D721Med (cell line): ENCODE measurements at places on chromosomes 12 and 14.

DNA sequence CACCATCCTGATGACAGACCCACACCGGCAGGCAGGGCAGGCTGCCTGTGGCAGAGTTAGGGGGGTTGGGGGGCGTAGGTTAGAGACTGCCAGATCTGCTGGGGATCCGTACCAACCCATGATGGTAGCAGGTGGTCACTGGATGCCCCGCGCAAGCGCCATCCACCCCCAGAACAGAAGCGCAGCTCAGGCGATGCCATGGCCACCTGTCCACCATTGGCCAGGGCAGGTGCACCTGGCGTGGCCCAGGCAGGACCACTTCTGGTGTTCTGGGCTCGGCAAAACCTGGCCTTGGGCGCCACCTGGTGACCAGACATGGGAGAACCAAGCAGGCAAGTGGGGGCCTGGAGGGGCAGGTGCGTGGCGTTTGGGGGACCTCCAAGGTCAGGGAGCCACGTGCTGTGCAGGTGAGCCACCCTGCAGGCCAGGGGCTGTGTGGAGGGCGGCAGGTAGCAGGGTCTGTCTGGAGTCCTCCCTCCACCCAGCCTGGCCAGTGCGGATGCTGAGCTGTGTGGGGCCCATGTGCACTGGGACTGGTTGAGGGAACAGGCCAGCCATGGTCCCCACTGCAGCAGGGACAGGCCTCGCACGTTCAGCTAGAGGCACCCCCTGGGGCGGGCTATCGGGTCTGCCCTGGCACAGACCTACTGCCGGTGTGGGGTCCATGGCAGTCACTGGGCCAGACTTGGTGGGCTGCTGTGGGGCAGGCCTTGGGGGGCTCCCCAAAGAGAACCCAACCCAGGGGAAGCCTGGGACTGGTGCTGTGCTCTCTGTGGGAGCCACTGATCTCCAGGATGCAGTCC is 15.6 kb downstream of the BAG5 start:
- DNase-seq, result peak; percentile 97

DNA sequence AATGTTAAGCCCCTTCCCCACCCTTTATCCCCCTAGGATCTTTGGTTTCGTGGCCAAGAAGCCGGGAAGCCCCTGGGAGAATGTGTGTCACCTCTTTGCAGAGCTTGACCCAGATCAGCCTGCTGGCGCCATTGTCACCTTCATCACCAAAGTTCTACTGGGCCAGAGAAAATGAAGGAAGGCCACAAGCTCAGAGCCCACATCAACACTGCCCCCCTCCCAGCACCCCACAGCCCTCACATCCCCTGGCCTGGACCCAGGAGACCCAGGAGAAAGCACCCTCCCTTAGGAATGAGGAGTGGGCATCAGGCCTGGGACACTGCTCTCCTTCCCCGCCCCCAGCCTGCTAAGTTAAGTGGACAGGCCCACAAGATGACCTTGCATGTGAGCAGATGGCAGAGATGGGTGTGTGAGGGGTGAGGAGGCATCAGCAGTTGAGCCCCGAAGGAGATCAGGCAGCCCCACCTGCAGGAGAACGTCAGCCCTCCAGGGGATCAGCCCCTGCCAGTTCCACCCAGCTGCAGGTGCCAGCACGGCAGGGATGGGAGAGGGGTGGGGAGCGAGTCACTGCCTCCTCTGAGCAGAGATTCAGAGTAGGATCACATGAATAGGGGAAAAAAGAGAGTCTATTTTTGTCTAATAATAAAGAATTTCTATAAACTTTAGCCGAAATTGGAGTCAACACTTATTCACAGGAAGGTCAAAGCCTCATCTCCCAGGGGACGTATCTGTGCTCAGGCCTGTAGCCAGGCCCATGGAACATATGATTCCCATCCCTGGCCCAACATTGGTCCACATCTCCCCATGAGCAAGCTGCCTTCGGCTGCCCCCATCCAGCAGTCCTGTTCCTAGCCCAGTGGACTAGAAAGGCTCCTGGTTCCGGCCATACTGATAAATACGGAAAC is 14.1 kb downstream of the TNS2 start:
- DNase-seq, result no peak

DNA sequence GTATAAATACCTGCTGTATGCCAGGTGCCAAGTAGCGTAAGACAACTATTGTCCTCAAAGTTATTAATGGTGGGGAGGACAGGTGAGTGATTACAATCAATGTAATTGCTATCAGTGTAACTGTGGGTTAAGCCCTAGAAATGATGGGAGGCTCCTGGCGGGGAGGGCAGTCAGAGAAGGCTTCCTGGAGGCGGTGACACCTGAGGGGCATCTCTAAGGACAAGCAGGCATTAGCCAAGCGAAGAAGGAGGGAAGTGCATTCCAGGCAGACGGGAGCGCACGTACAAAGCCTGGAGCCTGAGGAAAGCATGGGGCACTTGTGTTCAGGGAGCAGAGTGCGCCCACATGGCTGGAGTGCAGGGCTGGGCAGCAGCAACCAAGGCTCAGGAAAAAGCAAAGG is 182.9 kb upstream of the PRMT8 start:
- no peak for DNase-seq

DNA sequence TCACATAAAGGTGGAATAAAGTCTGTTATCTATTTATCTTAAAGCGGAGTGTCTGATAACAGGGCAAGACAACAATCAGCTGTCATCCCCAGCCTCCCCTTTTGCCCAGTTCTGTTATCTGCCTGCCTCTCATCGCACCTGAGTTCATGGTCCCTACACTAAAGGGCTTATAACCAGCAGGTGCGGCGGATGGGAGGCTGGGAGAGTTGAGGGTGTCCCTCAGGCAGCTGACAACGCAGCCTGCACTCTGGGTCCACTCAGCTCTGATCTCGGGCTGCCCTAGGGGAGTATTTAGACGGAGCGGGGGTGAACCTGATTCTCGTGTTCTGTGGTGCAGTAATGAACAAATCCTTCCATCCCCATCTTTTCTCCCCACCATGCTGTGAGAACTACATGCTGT is 34.0 kb upstream of the JDP2 start:
- DNase-seq, result no peak

- no peak for DNase-seq
These were observed 46.1 kb upstream of the OTOGL start for GRCh38 chr12:80053051-80053790.

DNA sequence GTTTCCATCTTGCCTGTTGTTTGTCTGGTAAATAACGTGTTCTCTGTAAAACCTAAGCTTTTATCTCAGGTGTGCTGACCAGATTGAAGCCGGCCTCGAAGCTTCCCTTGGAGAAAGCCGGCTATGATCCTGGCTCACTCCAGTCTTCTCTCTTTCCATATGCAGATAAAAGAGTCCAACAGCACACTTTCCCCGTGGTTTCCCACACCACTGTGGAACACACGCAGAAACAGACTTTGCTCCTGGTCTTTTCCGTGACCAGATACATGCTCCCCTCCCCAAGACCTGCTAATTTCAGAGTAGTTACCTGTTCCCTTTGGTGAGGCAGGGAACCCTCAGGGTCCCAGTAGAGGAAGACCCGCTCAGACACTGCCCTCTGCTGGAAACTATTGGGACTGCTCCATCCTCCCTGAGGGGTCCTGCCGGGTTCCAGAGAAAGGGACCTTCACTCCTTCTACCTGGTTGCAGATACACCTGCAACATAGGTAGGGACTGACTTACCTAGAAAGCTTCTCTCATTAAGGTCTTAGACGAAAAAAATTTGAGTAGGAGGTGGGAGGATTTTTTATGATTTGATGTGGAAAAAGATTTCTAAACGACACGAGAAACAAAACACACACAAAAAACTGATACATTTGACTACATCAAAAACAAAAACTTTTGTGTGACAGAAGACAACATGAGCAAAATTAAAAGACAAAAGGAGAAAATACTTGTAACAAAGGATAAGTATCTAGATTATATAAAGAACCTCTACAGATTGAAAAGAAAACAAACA is 415.4 kb upstream of the CCDC196 start:
- DNase-seq, result peak; percentile 35

GRCh38 chr14:67371247-67372148 is 11.4 kb downstream of the EIF2S1 start:
- no peak for DNase-seq

DNA sequence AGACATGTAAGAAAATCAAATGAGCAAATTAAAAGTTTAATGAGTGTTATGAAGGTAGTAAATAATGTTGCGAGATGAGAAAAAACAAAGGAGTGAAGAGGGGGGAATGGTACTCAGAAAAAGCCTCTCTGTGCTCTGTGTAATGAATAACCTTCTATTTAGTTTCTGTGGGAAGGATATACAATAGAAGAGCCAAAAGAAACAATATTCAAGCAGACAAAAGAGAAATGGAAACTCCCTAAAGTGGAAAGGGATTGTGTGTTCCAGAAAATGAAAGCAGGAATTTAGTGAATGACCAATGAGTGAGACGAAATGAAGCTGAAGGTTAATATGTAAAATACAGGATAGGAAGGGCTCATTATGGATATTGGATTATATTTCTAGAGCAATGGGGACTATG is 18.5 kb downstream of the OR4K1 start:
- no peak for DNase-seq

GRCh38 chr12:462936-463705 is 3.4 kb downstream of the B4GALNT3 start:
- no peak for DNase-seq

DNA sequence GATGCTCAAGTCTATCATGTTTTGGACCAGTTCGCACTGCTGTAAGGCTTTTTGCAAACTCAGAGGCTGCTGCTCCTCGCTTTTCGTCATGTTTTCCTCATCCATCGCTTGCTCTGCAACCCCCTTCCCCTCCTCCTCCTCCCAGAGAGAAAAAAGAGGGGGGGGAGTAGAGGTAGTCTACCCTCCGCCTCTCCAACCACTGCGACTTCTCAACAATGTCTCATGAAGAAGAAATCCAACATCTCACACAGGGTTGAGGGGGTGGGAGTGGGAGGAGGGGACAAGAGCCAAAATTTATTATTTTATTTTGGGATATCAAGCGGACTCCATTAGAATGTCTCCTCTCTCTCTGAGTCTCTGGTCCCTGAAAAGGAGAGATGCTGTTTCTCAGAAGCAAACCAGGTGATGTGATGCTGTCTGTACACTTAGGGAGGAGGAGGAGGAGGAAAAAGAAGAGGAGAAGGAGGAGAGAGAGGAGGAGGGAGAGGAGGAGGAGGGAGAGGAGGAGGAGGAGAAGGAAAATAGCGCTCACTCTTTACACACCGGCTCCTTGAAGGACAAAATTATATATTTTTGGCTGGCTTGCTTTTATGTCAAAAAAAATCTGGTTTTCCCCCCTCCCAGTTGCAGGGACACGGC is 520 bp downstream of the KSR2 start:
- no peak for DNase-seq

- no peak for DNase-seq
These were observed 55.4 kb downstream of the SCARB1 start for GRCh38 chr12:124808272-124808671.

DNA sequence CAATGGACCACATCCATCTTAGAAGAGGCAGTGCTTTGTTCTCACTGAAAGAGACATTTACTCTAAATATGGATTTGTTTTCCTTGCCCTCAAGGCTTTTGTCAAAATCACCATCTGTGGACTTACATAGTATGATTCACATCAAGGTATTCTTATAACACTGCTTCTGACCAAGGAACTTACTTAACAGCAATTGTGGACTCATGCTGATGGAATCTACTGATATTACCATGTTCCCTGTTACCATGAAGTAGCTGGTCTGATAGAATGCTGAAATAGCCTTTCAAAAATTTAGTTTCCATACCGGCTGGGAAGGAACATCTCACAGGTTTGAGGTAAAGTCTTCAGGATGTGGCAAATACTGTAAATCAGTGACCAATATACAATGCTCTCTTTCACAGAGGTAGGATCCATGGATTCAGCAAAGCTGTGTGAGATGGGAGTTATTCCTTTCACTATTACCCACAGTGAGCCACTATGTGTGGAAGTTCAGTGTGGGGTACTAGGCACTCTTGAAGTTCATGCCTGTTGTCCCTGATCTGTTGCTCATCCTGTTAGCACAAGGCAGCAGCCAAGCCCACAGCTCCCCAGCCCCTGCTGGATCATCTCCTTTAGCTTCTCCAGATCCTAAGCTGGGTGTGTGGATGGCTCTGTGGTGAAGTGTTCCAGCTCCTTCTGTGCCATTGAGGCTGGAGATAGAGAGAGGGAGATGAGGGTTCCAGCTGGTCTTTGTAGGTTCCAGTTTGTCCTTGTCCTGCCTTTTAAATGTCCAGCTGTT is 126.4 kb downstream of the ATP23 start:
- no peak for DNase-seq

DNA sequence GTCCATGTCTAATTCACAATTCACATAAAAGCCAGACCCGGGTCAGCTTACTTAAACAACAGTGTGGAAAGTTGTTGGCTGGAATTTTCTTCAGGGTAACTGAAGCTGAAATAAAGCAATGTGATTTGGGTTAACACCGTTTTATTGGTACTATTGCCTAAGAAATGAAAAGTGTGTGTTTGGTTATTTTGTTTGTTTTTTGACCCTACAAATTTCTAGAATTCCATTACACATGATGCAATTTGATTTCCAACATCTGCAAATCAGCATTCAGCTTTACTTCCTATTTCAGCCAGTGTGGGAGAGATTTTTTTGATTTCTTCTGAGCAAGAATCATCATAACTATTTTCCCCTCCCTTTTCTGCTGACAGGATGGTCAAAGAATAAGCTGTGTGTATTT is 45.7 kb upstream of the CLMN start:
- no peak for DNase-seq

DNA sequence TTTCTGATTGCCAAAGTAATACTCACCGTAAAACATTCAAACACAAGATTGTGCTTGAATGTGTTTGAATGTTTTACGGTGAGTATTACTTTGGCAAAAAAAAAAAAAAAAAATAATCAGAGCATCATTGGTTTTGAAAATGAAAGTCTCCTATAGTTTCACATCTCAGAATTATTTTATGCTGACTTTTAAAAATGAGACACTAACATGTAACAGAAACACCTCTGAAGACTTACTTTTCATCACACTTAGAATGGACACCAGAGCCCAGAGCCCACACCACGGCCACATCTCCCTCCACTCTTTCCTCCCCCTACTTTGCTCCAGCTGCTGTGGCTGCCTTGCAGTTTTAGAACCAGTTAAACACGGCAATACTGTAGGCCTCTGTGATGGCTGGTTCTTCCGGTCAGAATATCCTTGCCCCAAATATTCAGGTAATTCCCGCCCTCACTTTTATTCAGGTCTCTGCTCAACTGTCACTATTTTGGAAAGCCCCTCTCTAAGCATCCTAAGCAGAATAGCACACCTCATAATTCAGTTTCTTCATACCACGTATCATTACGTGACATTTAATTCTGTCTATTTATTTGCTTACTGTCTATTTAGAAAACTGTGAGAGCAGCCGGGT is 138.9 kb upstream of the MAX start:
- DNase-seq, result no peak

- no peak for DNase-seq
These were observed 59.7 kb downstream of the CLIP1 start for GRCh38 chr12:122362755-122363154.

- no peak for DNase-seq
These were observed 78.7 kb downstream of the FZD10 start for GRCh38 chr12:130240831-130241590.

GRCh38 chr12:2125651-2126522 is 73.1 kb downstream of the CACNA1C start:
- DNase-seq, result no peak
